ENCODE measurements at places on chromosomes 3 and 15.

- DNase-seq, result no peak
Measured at GRCh38 chr3:21140785-21141184, 610.2 kb downstream of the ZNF385D start.

GRCh38 chr15:67207555-67208207, 46.8 kb downstream of the AAGAB start:
- DNase-seq, result no peak

DNA sequence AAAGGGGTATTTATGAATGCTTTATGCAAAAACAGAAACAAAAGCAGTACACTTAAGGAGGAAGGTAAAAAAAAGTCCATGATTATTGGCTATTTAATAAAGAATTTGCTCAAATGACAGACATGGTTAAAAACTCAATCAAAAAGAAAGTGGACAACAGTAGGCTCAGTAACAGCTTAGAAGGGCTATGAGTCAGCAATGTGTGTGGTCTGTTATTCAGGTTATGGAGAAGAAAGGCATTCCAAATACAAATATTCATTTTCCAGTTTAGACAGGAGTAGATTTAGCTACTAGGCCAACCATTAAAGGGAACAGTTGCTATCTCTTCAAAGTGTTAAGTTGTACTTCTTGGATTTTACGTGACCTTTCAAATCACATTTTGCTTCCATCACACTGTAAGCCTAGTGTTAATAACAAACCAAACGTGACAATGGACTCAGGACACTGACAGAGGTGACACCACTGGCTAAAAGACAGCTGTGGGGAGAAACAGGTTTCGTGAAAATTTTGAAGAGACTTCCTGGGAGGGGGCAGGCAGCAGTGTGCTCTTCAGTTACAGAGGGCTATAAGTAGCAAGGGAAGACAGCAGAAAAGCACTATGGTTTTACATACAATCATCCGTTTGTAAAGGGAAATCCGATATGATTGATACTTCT, 41.7 kb upstream of the MYO5C start:
- DNase-seq, result no peak

DNA sequence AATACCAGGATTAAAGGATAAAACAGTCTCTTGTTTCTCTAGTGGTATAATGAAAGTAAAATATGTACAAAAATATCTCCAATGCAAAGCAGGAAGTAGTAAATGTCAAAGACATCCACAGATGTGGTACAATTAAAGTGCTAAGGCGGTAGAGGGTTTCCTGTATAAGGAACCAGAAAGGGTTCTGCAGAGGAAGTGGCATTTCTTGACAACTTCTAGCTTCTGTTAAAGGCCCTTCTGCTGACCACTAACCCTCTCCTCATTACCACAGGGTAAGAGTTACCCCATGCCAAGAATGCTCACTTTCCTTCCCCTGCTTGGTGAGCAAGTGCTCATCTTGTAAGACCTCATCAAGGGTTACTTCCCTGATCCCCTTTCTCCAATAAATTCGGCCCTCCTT, 883.6 kb upstream of the NR2F2 start:
- no peak for DNase-seq

All from omental fat pad (tissue), 4 donors.